ENCODE measurements at places on chromosomes 4 and X. TPM values are rescaled to one million over a fixed set of nuclear protein-coding genes. Genes with fewer than 3 reads are reported as not detected.

The RGS12 gene
- total RNA-seq: 12.4 TPM

The CSN1S1 gene
- not detected for total RNA-seq

The FGG gene
- not detected for total RNA-seq

The RTL5 gene
- total RNA-seq: 0.14 TPM

The STK32B gene
- total RNA-seq: 0.10 TPM

The P2RY4 gene
- total RNA-seq: not detected

The BEND4 gene
- 0.36 TPM for total RNA-seq

The MGAT4D gene
- not detected for total RNA-seq

The ZNF280C gene
- total RNA-seq: 3.3 TPM

The CXCL5 gene
- total RNA-seq: not detected

The KCND1 gene
- total RNA-seq: 0.91 TPM

The DRP2 gene
- 0.10 TPM for total RNA-seq

GRCh38 chr4:94934201-94934600 is 176.4 kb downstream of the BMPR1B start:
- no peak for DNase-seq

- DNase-seq: no peak
Observed at GRCh38 chr4:67593741-67594175, 35.2 kb downstream of the STAP1 start.

GRCh38 chr4:168631241-168632162 is 134.7 kb downstream of the PALLD start:
- no peak for DNase-seq

- DNase-seq: no peak
Observed at GRCh38 chrX:6732101-6732500, 197.2 kb upstream of the VCX3A start.

DNA sequence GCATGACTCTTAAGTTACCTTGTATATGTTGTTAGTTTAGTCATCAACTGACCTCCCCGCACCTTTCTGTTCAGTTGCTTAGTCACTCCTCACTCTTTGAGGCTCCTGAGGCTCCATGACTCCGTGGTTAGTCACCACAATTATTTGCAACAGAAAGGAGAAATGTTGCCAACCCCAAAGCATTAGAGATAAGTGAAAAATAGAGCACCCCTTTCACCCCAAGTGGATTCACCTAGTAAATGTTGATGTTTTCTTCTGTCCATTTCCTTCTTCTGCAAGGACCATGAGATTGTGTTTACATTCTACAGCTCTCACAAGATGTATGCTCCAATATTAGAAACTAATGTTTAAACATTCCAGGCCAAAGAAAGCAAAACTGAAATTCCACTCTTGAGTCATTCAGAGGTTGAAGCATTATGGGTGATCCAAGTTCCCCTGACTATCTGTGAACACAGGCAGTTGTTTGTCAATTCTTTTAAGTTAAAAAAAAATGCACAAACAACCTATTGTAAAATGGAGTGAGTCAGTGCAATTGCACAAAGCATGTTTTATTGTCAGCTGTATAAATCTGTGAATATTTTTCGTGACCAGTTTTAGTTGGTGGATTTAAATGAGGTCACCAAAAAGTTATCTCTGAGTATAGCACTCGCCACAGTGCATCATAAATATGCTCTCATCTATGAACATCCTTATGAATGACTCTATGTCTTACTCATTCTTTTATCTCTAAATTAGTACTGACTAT is 552.4 kb upstream of the MAGEB2 start:
- peak; percentile 99 for DNase-seq

GRCh38 chr4:146960634-146961033 is 15.0 kb upstream of the TTC29 start:
- DNase-seq: no peak

GRCh38 chrX:40167850-40168479 is 70.2 kb upstream of the BCOR start:
- no peak for DNase-seq

GRCh38 chr4:3420606-3420955 is 21.2 kb upstream of the HGFAC start:
- DNase-seq: no peak

DNA sequence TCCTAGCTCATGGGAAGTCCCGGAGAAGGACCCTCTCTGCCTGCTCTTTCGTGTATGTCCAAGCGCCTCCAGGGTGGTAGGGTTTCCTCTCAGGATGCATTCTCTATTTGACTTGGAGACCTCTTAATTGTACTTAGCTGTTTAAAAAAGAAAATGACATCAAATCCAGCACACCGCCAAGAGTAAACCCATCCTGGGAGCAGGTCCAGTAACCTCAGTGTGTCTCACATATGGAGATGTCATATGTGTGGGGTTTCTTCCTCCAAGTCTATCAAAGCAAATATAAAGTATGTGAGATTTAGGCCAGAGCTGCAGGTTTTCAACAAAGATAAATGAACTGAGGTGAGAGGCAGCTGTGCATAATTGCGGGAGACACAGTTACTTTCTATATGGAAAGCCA is 209.4 kb upstream of the ANXA3 start:
- DNase-seq: no peak

DNA sequence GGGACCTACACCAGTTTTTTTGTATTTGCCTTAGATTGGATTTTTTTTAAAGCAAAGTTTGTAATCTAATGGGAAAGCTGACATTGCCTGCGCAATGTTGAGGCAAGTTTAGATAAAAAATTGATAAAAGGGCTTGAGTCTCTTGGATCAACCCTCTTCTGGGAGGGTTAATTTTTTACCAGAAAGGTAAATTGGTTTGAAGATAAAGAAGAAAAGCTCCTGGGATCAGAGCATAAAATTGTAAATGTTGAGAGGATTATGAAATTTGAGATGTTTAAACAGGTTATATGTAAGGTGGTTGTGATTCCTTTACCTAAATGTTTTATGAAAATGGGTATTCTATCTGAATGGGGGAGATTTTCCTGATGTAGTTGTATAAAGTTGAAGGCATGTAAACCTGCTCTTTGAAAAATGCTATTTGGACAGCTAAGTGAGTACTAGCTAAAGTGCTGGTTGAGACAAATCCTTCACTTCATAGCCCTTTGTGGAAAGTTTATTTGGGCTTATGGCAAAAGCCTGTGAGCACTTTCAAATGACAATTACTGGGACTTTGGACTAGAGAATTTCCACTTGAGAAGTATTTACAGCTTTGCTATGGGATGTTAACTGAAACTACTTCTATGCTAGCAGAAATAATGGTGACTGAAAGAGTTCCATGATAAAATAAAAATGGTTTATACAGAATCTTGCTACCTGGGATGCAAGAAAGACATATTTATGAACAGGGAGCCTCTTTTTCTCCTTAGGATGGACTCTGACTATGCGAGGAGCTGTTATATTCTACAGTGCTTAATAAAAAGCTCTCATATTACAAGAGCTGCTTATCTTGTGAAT is 56.2 kb downstream of the UGT2B10 start:
- no peak for DNase-seq

DNA sequence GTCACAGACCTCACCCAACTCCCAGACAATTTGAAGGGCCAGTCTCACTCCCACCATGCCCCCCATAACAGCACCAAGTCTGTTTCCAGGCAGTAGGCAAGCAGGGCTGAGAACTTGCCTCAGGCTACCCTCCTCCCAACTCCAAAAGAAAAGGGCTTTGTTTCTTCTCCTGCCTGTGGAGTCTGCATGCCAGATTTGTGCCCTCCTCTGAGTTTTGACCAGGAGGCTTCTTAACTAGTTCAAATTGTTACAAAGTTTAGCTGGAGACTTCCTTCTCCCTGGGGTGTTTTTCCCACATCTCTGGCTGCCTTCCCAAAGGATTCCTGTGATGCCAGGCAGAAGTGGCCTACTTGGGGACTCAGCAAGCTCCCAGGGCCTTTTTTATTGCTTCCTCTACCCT is 29.6 kb downstream of the PBDC1 start:
- no peak for DNase-seq

- DNase-seq: no peak
Observed at GRCh38 chrX:18898492-18898891, 85.4 kb downstream of the PHKA2 start.

- no peak for DNase-seq
Observed at GRCh38 chr4:31081366-31081765, 361.2 kb downstream of the PCDH7 start.

- no peak for DNase-seq
Observed at GRCh38 chrX:18725310-18725943, 18.0 kb downstream of the PPEF1 start.

DNA sequence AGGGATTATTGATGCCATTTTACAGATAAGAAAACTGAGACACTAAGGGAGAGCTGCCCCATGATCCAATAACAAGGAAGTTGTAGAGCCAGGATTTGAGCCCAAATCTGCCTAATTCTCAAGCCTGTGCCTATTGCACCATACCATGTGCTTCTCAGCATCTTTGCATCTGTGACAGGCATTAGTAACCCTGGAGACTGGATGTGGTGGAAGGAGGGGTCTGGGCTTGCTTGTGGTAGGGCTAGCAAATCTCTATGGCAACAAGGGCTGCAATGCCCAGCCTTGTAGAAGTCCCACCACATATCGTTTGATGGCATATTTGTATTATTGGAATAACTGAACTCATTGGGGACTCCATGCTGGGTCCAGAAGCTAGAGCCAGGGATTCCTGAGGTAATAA is 58.1 kb downstream of the RTL5 start:
- DNase-seq: no peak

- peak; percentile 90 for DNase-seq
Observed at GRCh38 chr4:148315049-148315448, 127.2 kb downstream of the NR3C2 start.

DNA sequence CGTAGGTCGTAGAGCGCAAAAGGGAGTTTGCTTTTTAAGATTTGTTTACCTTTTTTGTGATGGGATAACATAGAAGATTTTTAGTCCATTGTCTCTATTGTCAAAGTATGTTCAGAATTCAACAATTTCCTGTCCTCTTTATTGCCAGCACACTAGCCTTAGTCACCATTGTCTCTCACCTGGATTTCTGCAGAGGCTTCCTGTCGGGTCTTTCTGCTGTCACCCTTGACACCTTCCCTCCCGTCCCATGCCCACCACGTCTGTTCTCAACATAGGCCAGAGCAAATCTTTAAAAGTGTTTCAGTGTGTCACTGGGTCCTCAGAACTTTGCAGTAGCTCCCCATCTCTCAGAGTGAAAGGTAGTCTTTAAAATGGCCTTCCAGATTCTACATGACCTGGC is 323.9 kb downstream of the TENM3 start:
- DNase-seq: no peak

GRCh38 chrX:128021566-128021965 is 30.6 kb downstream of the ACTRT1 start:
- no peak for DNase-seq

- no peak for DNase-seq
Observed at GRCh38 chr4:142801966-142802365, 44.1 kb downstream of the INPP4B start.

DNA sequence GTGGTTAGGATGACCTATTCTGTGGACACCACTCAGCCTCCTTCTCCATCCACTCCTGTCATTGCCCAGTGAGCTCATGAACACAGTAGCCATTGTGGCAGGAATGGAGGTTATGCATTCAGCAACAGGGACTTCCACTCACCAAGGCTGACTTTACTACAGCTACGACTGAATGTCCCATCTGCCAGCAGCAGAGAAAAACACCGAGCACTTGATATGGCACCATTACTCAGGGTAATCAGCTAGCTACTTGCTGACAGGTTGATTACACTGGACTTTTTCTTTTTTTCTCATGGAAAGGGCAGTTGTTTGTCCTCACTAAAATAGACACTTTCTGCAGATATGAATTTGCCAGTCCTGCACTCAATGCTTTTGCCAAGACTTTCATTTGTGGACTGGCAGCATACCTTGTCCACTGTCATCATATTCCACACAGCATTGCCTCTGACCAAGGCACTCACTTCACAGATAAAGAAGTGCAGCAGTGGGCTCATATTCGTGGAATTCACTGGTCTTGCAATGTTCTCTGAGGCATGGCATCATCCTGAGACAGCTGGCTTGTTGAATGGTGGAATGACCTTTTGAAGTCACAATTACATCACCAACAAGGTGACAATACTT is 37.3 kb upstream of the UGT2B4 start:
- DNase-seq: no peak

DNA sequence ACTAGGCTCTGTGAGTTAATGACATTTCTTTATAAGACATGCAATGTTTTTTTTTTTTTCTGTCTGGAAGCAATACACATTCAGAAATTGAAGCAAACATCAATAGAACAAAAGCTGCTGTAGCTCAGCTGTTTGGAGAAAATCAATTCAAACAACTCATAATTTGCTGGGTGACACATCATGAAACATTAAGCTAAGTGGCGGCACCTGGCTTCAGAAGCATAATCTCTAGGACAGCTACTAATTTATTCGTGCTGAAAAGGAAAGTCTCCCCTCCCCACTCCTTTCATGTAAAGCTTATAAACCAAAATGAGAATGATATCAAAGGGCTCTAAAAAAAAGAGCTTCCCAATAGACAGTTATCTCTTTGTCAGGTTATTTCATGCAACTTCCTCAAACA is 73.9 kb downstream of the LUZP4 start:
- DNase-seq: no peak

DNA sequence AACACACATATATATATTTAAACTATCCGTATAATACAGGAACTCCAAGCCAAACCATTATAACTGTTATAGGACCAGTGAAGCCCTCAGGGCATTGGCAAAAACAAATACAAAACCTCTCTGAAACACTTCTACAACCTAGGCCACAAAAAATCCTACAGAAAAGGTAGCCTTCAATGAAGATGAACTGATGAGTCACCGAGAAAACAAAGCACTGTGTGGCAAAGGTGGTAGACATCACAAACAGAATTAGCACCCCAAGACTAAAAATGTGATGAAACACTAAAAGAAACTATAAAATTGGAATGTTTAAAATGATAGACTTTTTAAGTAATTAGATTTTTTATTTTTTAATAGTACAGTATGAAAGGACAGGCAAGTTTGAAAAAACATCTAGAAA is 5.5 kb upstream of the HSPA4L start:
- DNase-seq: peak; percentile 2

GRCh38 chr4:99847362-99847976 is 30.8 kb downstream of the DAPP1 start:
- no peak for DNase-seq

- DNase-seq: no peak
Observed at GRCh38 chrX:118502161-118502789, 6.7 kb downstream of the DOCK11 start.

GRCh38 chr4:88159229-88159725 is 838 bp upstream of the ABCG2 start:
- DNase-seq: no peak

DNA sequence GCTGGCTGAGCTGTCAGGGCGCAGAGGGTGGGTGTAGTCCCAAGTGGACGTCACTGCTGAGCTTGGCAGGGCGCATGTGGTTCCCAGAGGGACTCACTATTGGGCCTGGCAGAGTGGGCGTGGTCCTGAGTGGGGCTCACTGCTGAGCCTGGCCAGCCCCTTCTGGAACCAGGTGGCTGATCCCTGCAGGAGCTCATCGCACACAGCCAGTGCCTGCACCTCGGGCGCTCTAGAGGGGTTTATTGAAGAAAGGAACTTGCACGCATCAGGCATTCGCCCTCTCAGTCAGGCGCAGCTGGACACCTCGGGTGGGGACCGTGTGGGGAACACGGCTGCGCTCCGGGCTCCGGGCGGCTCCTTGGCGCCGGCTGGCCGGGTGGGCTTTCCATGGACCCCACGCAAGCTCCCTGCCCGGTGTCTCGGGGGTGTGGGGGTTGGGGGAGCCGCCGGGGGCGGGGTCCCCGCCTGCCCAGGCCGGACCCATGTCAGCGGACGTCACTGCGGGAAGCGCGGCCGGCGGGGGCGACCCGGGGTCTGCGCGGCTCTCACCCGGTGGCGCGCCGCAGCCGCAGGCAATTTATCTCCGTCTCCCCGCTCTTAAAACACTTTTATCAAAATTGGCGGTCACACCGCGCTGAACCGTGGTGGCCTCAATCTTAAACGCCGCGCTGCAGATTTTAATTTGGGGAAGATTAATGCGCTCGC is 65.4 kb upstream of the NKX1-1 start:
- no peak for DNase-seq

GRCh38 chr4:81676537-81676936 is 204.8 kb upstream of the RASGEF1B start:
- DNase-seq: no peak

Data from A172 (cell line).